ENCODE measurements at places on chromosomes 3 and 15.

DNA sequence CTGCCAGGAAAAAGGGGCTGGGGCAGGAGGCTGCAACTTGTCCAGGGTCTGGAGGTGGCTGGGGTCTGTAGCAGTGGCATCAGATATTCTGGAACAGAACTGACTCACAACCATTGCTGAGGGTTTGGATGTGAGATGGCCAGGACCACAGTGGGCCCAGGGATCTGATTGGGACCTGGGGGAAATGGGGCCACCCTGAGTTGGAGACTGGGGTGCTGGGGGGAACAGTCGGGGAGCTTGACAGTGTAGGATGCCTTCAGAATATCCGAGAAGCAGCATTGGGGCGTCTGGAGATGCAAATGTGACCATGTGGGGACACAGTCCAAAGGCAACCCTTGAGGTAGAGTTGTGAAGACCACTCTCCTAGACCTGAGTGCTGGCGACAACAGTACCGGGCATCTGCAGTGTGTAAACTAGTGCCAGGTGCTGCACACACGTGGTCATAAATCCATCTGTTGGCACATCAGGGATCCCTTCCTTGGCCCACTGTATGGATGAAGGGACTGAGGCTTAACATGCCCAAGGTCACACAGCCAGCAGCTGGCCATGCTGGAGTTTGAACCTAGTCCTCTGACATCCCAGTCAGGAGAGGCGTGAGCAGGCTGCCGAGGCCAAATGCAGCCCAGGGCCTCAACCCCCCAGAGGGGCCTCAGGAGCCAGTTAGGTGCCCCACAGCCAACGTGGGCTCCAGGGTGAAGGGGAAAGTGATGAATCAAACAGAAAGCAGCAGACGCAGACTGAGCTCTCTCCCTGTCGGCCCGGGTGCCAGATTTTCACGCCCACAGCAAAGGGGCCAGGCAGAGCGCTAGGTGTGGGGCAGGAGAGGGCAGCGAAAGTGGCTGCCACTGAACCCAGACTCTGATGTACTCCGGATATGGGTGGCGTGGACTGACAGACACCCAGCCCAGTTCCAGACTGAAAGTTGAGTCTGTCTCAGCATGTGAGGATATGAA, 18.8 kb downstream of the HEMK1 start:
- no peak for DNase-seq

DNA sequence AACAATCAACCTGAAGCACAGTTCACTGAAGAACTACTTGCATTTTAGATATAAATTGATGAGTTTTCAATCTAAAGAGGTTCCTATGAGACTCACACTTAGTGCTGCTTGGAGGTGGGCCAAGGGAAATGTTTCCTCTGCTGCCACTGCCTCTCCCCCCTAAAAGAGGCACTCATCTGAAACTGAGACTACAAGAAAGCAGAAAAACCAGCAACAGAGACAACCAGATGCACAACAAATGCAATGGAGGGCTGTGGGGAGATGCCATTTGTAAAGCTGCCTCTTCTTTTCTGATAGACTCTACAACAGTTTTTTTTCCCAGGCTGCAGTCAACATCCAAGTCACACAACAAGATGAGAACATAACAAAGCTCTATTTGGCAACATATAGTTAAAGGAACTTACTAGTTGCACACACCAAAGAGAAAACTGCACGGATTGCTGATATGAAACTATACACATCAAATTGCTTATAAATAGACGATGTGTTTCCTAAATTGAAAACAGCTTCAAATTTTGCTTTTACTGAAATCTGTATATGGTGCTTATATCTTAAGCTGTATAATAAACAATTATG, 11.0 kb downstream of the TSPAN3 start:
- DNase-seq, result peak; percentile 15

GRCh38 chr3:23546181-23546580, 259.6 kb upstream of the UBE2E1 start:
- DNase-seq, result no peak

GRCh38 chr3:177195242-177195991, 1.9 kb downstream of the TBL1XR1 start:
- DNase-seq, result no peak

- no peak for DNase-seq
Observed at GRCh38 chr15:94555841-94556519, 324.6 kb downstream of the MCTP2 start.
